ENCODE measurements at places on chromosomes 5 and 9.

GRCh38 chr9:129467004-129467588 lies 153.8 kb downstream of the C9orf50 start:
- no peaks in the 10 kb centered on the region for H3K27me3 ChIP-seq
- H3K27ac ChIP-seq = no peak overlapping the region
- peaks cover 7% of the 10 kb centered on the region for H3K4me1 ChIP-seq
- no peak overlapping the region for H3K4me3 ChIP-seq
- H3K36me3 ChIP-seq = no peaks in the 10 kb centered on the region

- H3K4me3 ChIP-seq = no peak overlapping the region
- no peaks in the 10 kb centered on the region for H3K4me1 ChIP-seq
- H3K27me3 ChIP-seq = no peaks in the 10 kb centered on the region
- DNase-seq = no peak
- no peak overlapping the region for H3K27ac ChIP-seq
- no peaks in the 10 kb centered on the region for H3K36me3 ChIP-seq
These were observed 213.0 kb upstream of the IL12B start for GRCh38 chr5:159543326-159543725.

GRCh38 chr5:116622375-116623050 lies 47.9 kb upstream of the SEMA6A start:
- H3K4me1 ChIP-seq = no peaks in the 10 kb centered on the region
- no peaks in the 10 kb centered on the region for H3K36me3 ChIP-seq
- H3K27ac ChIP-seq = no peak overlapping the region
- no peaks in the 10 kb centered on the region for H3K27me3 ChIP-seq
- H3K4me3 ChIP-seq = no peak overlapping the region

DNA sequence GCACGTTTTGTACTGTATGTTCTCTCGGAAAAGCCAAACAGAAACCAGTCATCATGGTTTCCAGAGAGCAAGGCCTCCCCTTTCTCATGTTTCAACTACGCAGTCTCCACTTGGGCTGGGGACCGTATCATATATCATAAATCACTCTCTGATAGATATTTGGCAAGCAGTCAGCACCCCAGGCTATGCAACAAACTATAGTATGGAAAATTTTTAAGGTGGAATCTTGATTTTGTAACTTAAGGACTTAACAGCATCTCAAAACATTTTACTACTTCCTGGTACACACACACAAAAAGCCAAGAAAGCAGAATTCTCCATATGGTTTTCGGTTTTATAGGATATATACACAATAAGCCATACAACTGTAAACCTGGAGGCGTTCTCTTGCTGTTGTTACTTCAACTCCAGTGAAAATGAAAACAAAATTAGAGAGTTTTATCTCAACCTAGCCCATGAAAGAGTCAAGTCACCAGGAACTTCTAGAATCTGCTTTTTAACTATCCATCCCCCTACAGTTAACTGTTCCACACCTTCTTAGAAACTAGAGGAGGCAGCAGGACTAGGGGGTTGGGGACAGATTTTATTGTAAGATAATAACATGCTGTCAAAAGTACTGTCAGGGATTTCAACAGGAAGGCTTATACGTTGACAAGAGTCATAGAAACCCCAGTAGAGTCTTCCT lies 283.4 kb downstream of the NFIB start:
- H3K36me3 ChIP-seq = no peaks in the 10 kb centered on the region
- H3K4me1 ChIP-seq = 0 out of 2 replicates have a peak, but pooled peaks cover 3% of the 10 kb centered on the region
- DNase-seq = no peak
- no peaks in the 10 kb centered on the region for H3K27me3 ChIP-seq

DNA sequence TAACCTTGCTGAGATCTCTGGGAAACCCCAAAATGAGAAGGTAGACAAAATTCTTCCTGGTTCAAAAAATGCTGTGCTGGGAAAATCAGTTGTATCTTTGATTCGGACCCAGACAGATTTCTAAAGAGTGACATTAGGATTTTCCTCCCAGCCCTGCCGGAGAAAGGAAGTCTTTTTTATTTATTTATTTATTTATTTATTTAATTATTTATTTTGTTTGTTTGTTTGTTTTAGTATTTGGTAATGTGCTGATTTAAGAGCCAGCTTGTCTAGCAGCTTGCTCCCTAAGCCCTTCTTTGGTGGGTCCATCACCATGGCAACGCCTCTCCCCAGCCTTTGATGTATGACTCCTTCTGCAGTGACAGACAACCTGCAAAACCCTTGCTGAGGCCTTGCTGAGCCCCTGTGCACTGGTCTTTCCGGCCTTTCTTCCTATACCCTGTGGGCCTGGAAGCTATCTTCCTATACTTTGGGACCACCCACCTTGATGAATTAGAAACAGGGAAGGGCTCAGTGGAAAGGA lies 60.6 kb upstream of the AFAP1L1 start:
- no peak for DNase-seq
- H3K27me3 ChIP-seq = no peaks in the 10 kb centered on the region
- no peaks in the 10 kb centered on the region for H3K36me3 ChIP-seq
- no peak overlapping the region for H3K4me3 ChIP-seq

GRCh38 chr9:95809686-95810085 lies 65.8 kb upstream of the ERCC6L2 start:
- no peak overlapping the region for H3K27ac ChIP-seq
- H3K36me3 ChIP-seq = no peaks in the 10 kb centered on the region
- no peaks in the 10 kb centered on the region for H3K27me3 ChIP-seq
- H3K4me3 ChIP-seq = no peak overlapping the region

- DNase-seq = no peak
- H3K27ac ChIP-seq = no peak overlapping the region
- no peaks in the 10 kb centered on the region for H3K4me1 ChIP-seq
- H3K27me3 ChIP-seq = no peaks in the 10 kb centered on the region
- no peaks in the 10 kb centered on the region for H3K36me3 ChIP-seq
These were observed 67.0 kb downstream of the TLE4 start for GRCh38 chr9:79638806-79639205.

- no peaks in the 10 kb centered on the region for H3K36me3 ChIP-seq
- H3K4me1 ChIP-seq = no peaks in the 10 kb centered on the region
- no peak overlapping the region for H3K4me3 ChIP-seq
- H3K27me3 ChIP-seq = no peaks in the 10 kb centered on the region
- no peak overlapping the region for H3K27ac ChIP-seq
- DNase-seq = no peak
These were observed 35.0 kb upstream of the RIC1 start for GRCh38 chr9:5593904-5594303.

- no peak overlapping the region for H3K4me3 ChIP-seq
- H3K36me3 ChIP-seq = no peaks in the 10 kb centered on the region
- DNase-seq = no peak
- peaks cover 24% of the 10 kb centered on the region for H3K4me1 ChIP-seq
- H3K27me3 ChIP-seq = no peaks in the 10 kb centered on the region
These were observed 10.1 kb downstream of the EEIG1 start for GRCh38 chr9:127970401-127971313.

GRCh38 chr9:36679710-36680109 lies 107.0 kb downstream of the MELK start:
- no peak overlapping the region for H3K27ac ChIP-seq
- no peaks in the 10 kb centered on the region for H3K27me3 ChIP-seq
- no peak for DNase-seq

DNA sequence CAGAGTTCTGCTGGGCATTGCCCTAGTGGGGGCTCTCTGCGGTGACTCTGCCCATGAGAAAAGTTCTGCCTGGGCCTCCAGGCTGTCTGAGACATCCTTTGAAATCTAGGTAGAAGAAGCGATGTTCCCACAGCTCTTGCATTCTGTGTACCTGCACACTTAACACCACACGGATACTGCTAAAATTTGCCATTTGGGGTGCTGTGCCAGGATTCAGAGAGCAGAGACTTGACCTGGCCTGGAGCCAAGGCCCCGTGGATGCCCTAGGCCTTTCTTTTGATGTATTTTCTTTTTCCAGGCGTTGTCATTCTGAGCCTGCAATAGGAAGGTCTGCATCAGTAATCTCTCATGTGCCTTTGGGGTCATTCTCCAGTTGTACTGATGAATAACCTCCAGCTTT lies 89.3 kb upstream of the IL12B start:
- DNase-seq = no peak
- no peaks in the 10 kb centered on the region for H3K27me3 ChIP-seq
- H3K4me1 ChIP-seq = peaks cover 2% of the 10 kb centered on the region
- no peak overlapping the region for H3K4me3 ChIP-seq
- no peaks in the 10 kb centered on the region for H3K36me3 ChIP-seq

DNA sequence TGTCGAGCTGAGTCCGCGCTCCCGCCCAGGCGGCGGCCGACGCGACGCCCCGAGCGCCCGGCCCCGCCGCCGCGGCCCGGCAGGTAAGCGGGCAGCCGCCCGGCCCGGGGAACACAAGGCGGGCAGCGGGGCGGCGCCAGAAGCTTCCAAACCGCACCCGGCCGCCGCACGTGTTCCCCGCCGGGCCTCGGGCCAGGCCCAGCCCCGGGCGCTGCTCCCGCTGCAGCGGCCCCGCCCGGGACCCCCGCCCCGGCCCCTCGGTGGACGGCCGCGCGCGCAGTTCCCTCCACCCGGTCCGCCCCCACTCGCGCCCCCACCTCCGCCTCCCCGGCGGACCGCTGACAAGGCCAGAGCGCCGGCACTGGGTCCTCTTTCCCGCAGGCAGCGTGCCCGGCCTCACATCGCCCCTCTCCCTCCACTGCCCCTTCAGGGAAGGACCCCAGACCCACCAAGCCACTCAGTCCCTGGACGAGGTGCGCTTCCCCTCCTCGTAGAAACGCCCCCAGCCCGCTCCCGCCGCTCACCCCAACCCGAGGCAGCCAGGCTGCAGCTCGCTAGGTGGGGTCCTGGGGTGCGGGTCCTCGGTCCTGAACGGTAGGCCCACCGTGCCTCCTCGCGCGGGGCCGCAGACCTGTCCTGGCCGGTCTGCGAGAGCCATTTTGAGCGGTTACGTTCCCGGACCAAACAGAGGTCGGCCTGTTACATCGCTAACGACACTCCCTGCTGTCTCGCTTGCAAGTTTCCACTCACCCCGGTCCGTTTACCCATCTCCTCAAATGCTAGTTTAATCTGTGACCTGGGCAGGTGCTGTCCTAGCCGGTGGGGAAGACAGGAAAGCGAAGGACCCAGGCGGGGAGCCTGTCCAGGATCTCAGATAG lies 475 bp downstream of the WDR5 start:
- no peaks in the 10 kb centered on the region for H3K27me3 ChIP-seq
- no peak for DNase-seq
- peaks cover 6% of the 10 kb centered on the region for H3K36me3 ChIP-seq
- H3K4me1 ChIP-seq = peaks cover 11% of the 10 kb centered on the region
- no peak overlapping the region for H3K27ac ChIP-seq
- peak overlapping the region; percentile 88 for H3K4me3 ChIP-seq

GRCh38 chr5:38921174-38921573 lies 75.4 kb downstream of the OSMR start:
- no peaks in the 10 kb centered on the region for H3K27me3 ChIP-seq
- no peaks in the 10 kb centered on the region for H3K36me3 ChIP-seq
- H3K27ac ChIP-seq = no peak overlapping the region
- no peaks in the 10 kb centered on the region for H3K4me1 ChIP-seq

DNA sequence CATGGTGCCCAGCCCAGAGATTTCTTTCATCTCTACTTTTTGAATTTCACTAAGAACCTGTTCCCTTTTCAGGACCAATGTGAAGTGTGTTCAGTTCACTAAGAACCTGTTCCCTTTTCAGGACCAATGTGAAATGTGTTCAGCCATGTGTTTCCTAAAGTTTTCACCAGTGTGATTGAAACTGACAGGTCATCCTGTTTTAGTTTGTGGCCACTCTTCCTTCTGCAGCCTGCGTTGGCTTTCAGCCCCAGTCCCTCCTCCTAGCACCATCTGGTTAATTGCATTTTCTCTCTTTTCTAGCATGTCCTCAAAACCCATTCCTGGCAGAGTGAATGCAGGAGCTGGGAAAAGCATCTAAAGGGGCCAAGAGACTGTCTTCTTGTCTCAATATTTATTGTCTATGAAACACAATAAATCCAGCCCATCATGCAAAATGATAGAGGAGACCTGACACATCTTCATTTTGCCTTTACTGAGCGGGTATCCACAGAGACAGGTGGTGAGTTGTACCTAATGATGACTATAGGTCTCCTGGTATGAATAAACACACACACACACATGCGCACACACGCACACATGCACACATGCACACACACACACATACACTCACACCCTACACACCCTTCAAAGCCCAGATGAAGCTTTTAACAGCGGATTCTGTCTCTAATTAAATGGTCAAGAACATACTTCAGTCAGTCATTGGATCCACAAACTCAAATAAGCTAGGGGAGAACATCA lies 6.1 kb upstream of the PANK3 start:
- H3K4me1 ChIP-seq = peaks cover 1% of the 10 kb centered on the region
- no peaks in the 10 kb centered on the region for H3K36me3 ChIP-seq
- no peaks in the 10 kb centered on the region for H3K27me3 ChIP-seq
- H3K27ac ChIP-seq = no peak overlapping the region
- no peak overlapping the region for H3K4me3 ChIP-seq

GRCh38 chr5:77683171-77683732 lies 44.7 kb upstream of the OTP start:
- no peaks in the 10 kb centered on the region for H3K4me1 ChIP-seq
- H3K27ac ChIP-seq = no peak overlapping the region
- H3K4me3 ChIP-seq = no peak overlapping the region
- DNase-seq = no peak

DNA sequence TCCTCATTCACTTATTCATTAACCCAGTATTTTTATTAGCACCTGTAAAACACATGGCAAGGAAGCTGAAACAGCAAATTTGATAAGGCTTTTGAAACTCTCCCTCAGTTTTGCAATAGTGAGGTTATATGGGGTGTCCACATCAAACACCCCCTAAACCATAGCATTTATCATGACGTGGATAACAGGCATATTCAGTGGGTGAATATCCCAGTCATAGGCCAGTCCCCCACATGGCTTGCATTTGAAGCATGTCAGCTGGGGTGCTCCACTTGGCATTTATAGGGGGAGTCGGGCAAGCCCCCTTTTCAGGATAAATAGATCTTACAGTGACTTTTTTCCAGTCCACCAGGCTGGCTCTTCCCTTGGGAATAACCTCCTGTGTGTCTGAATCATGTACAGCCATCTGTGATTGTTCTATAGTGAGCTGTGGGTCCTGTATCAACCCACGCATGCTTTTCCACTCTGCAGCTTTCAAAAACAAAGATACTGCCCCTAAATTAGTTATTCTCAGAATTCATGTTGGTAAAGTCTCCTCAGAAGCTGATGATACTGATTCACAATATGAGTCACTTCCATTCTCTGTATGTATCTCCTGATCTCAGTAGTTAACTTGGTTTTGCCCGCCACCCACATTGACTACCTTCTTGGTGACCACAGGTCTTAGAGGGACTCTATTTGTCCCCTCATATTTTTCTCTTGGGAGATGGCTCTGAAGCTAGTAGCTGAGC lies 84.4 kb upstream of the SPIN1 start:
- no peak overlapping the region for H3K4me3 ChIP-seq
- no peaks in the 10 kb centered on the region for H3K4me1 ChIP-seq
- H3K27ac ChIP-seq = no peak overlapping the region
